ENCODE measurements at places on chromosomes 1 and 21. TPM values are rescaled to one million over a fixed set of nuclear protein-coding genes. Genes with fewer than 3 reads are reported as not detected.

BARHL2 gene
- polyA plus RNA-seq, result not detected

TEKT2 gene
- polyA plus RNA-seq, result 13.3 TPM

DNA sequence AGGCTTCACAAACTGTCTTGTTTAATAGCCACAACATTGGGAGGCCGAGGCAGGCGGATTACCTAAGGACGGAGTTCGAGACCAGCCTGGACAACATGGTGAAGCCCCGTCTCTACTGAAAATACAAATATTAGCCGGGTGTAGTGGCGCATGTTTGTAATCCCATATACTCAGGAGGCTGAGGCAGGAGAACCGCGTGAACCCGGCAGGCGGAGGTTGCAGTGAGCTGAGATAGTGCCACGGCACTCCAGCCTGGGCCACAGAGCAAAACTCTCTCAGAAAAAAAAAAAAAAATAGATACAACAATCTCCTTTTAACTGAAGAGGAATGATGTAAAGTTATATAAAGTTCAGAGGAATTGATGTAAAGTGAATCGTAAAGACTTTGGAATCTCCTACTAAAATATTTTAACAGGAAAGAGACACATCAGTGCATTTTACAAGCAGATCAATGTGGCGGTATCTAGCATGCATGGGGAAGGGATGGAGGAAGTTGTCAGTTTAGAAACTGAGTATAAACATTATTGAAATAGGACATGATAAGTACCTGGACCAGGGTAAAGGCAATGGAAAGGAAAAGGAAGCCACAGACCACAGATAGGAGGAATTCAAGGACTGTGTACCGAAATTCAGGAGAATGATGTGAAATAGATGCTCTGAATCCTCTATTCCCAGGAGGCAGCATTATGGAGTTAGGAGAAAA, 41.5 kb downstream of the PTPRC start:
- no peak for DNase-seq

GRCh38 chr1:22749503-22749902, 38.9 kb downstream of the EPHB2 start:
- no peak for DNase-seq

- DNase-seq, result no peak
Measured at GRCh38 chr1:119485201-119485600, 21.8 kb upstream of the HSD3B1 start.
